ENCODE measurements at places on chromosomes 6 and 20. TPM values are rescaled to one million over a fixed set of nuclear protein-coding genes. Genes with fewer than 3 reads are reported as not detected.

- DNase-seq, result peak; percentile 31
These were observed 621.9 kb upstream of the CITED2 start for GRCh38 chr6:139996253-139996834.

GRCh38 chr6:16659466-16660156 lies 101.6 kb downstream of the ATXN1 start:
- peak; percentile 67 for DNase-seq

- DNase-seq, result no peak
These were observed 24.4 kb downstream of the CNR1 start for GRCh38 chr6:88141561-88142296.

Gene GID8
- total RNA-seq, result 33.9 TPM

- DNase-seq, result no peak
These were observed 133.8 kb downstream of the ARID1B start for GRCh38 chr6:156910938-156911337.

Gene ANKRD66
- not detected for total RNA-seq

DNA sequence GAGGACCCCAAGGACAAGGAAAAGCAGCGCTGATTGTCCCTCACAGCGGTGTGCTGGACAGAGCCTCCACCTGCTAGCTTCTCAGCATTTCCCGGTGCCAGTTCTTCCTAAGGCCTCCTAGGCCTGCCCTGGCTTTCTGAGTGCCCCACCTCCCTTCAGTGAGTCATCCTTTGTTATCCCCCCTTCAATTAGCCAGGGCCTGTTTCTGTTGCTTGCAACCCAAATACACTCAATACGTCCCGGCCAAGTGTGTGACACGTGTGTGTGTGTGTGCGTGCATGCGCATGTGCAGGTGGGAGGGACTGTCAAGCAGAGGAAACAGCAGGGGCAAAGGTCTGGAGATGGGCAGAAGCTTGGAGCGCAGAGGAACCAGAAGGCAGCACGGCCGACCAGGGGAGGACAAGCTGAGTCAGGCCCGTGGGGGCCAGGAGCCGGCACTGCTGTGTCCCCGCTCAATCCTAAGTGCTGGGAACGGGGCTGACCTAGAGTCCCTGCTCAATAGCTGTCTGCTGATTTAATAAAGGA lies 159.8 kb downstream of the PREX1 start:
- peak; percentile 27 for DNase-seq

- peak; percentile 96 for DNase-seq
These were observed 38.9 kb upstream of the NKX2-4 start for GRCh38 chr20:21436205-21436604.

Gene PNPLA1
- not detected for total RNA-seq

Gene C20orf144
- under 0.01 TPM for total RNA-seq

DNA sequence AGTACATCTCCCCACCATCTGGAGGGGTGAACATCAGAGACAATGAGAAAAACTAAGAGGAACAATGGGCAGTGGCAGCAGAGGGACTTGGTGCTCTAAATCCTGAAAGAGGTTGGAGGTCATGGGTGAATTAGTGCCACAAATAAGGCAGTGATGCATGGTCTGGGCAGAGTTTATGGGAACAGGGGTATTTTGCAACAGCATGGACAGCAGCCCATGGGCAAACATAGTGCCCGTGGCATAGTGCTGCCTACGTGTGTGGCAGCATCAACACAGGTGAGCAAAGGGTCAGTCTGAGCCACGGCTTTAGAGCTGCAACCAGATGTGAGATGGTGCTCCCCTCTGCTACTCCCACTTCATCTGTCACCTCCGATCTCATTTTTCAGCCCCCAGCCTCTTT lies 459.1 kb upstream of the CITED2 start:
- no peak for DNase-seq

Gene FHL5
- total RNA-seq, result not detected

- DNase-seq, result peak; percentile 85
These were observed 695 bp downstream of the ARHGAP18 start for GRCh38 chr6:129709196-129709768.

Gene FAXC
- 0.51 TPM for total RNA-seq

DNA sequence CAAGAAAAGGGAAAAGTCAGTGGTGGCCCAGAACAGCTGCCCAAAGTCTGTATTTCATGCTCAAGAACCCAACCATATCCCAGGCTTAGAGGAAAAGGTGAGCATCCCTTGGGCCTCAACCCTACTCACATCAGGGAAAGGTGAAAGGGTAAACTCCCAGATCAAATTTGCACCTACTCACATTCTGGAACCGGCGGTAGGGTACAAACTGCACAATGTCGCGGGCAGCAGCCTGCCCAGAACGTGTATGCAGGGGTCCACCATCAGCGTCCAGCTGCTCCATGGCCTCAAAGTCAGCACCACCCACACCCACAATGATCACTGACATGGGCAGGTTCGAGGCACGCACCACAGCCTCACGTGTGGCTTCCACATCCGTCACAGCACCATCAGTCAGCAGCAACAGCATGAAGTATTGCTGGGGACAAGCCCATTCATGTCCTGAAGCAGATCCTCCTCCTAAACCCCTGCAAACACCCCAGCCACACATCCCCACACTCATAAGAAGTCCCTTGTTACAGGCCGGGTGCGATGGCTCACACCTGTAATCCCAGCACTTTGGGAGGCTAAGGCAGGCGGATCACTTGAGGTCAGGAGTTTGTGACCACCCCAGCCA lies 10.9 kb downstream of the SPAG4 start:
- no peak for DNase-seq

DNA sequence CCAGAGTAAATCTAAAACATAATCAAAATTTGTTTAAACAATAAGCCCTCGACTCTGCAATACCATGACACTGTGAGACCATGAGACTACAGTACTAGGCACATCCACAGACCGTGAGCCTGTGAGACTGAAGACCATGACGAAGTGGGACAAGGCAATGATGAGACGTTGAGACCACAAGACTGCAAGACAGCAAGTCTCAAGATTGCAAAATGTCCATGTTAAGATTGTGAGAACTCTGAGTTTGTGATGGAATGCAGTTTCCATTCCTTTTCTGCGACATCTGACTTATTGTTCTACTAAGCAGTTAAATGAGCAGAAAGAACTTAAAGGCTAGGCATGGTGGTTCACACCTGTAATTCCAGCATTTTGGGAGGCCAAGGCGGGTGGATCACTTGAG lies 102.1 kb upstream of the PHACTR1 start:
- DNase-seq, result no peak

Gene TUBB2B
- 5.1 TPM for total RNA-seq

DNA sequence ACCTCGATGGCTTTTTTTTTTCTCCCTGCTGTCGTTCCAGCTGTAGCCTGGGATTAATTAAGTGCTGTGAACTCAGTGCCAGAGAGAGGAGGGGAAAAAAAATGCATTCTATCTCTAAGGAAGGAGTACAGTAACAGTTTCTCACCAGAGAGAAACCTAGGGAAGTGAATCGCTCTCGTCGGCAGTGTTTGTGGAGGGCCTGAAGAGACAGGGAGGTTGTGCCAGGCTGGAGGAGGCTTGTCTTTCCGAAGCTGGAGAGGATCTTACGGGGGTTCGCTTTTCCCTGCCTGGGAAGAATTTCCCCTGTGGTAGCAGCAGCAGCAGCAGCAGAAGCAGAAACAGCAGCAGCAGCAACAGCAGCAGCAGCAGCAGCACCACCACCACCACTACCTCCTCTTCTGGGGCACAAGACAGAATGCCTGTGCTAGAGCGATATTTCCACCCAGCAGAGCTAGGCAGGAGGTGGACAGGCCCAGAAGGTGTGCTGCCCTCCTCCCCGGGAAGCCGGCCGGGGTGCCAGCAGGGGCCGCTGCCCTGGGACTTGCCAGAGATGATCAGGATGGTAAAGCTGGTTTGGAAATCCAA lies 186.5 kb downstream of the PDE7B start:
- DNase-seq, result peak; percentile 65

DNA sequence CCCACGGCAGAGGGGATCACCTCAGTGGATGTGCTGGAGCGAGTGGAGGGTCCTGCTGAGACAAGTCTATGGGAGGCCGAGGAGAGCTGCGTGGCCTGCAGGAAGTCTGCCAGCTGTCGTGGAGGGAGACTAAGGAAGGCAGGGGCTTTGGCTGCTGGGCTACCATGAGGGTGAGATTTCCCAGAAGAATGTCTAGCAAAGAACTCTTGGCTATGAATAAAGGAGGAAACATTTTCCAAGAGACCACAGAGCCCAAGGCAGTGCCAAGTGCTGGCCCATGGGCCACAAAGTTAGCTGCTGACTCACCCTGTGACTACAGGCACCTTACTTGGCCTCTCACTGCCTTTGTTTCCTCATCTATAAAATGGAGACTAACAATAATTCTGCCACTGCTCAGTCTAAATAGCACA lies 73.4 kb downstream of the PRDM1 start:
- peak; percentile 98 for DNase-seq

Gene COL10A1
- 40.1 TPM for total RNA-seq

DNA sequence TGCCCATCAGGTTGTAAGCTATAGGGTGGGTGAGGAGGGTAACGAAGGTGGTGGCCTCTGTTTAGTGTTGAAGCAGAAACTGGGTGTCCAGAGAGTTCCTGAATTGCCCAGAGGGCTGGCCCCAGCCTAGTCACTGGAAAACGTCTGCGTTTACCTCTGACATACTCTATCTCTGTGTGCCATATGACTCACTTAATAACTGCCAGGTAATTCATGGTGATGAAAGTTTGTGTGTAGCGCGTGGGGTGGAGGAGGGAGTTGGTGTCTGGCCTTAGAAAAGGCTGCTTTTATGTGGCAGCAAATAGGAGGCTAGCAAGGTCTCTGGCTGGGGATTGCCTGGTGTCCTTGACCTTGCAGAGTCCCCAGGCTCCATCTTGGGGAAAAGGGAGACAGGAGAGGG lies 47.3 kb downstream of the SLC35D3 start:
- no peak for DNase-seq

GRCh38 chr6:81938014-81938856 lies 185.8 kb upstream of the TENT5A start:
- DNase-seq, result peak; percentile 88

- peak; percentile 46 for DNase-seq
These were observed 19.6 kb downstream of the RRBP1 start for GRCh38 chr20:17662333-17663039.

Gene POPDC3
- total RNA-seq, result 6.7 TPM

Gene PREX1
- 3.1 TPM for total RNA-seq

Gene GPR63
- 3.0 TPM for total RNA-seq

GRCh38 chr6:74273541-74273940 lies 577.5 kb downstream of the CD109 start:
- DNase-seq, result no peak

DNA sequence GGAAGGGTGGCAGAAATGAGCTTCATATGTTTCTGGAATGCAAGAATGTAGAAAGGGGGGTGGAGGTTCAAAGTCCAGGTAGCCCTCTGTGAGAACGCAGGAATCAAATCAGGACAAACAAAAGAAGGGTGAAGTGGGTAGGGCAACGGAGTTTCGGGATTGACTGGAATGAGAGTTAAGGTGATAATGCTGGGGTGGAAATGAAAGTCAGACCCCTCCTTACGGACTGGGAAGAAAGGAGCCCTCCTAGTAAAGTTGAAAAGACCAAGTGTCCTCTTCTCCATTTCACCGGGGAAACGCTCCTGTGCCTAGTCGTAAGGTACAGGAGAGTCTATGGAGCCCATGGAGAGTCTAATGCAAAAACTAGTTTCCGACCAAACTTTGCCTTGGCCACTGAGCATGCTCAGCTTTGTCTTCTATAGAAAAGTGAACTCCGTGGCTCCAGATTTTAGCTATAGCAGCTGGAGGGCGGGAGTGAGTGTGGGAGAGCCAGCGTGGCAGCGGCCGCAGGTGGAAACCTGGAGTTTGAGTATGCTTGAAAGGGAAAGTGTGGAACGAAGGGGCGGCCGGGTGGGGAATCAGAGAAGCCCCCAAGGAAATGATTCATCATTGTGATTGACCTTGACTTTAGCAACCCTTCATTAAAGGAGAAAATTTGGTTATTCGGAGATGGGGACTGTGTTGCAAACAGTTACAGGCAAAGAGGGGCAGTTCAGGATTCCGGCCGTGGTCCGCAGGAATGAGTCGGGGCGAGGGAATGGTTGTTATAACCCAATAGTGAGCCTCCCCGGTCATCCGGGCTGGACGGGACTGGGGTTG lies 1.3 kb upstream of the LRRC1 start:
- DNase-seq, result peak; percentile 68

DNA sequence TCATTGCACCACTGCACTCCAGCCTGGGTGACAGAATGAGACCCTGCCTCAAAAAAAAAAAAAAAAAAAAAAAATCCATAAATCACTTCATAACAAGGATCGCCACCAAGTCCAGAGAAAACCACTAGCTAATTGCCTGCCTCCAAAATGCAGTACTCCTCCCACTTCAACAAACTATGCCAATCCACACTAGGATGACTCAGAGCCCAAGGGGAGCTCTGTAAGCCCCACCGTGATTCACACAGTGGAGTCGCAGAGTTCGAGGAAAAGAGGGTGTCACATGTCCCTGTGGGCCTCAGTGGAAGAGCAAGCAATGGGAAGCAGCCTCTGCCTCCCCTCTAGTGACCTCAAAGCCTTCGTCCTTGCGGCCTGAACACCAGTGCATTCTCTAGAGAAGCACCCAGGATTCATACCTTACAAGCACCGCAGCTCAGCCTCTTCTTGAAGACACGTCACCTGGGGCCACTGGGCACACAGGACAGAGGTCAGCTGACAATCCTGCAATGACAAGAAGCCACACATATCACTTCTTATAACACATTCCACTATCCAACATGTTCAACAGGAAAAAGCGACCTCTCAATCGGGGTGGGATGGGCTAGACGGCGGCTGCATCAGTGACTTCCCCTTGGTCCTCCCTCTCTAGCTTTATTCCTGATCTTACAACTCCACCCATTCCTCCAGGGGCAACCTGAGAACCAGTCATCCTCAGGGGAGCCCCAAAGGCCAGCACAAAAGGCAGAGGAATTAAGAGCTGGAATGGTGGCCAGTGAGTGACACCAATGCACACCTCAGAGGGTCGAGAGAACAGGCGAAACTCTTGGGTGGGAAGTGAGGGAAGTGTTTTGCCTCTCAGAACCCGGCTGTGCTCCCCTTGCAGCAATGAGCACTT lies 8.9 kb downstream of the SNHG17 start:
- DNase-seq, result peak; percentile 93
